ENCODE measurements at places on chromosomes 3 and 15. TPM values are rescaled to one million over a fixed set of nuclear protein-coding genes. Genes with fewer than 3 reads are reported as not detected.

DNA sequence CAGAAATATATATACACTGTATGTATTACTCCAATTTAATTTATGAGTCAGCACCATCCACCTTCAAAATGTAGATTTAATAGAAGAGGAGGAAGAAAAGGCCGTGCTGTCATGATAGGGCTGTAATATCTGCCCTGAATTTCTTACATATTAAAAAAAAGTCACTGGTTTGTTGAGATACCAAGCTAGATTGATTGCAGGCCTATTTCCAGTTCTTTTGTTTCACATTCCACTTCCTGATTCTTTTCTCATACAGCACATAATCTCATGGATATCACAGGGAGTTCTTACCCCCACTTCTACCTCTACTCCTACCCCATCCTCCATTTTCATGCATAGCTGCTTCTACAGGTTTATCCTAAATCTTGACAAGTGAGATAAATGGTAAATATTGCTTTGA is 290.3 kb downstream of the ZBTB20 start:
- no peak for DNase-seq

DNA sequence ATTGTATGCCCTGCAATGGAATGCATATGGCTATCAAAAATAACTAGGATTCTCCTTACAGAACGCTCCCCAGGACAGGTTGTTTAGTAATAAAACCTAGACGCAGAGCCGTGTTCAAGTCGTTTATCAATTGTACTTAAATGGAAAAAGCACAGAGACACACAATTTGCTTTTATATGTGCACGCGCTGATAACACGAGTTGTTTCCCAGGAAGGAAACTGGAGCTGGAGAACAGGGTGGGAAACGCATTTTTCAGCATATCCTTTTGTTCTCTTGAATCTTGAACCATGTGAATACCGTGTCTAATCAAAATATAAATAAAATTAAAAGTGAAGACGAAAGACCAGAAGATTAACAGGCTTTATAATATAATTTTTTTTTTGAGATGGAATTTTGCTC is 3.6 kb upstream of the ANPEP start:
- DNase-seq, result no peak

- no peak for DNase-seq
Observed at GRCh38 chr15:97521381-97522285, 438.9 kb upstream of the ARRDC4 start.

DNA sequence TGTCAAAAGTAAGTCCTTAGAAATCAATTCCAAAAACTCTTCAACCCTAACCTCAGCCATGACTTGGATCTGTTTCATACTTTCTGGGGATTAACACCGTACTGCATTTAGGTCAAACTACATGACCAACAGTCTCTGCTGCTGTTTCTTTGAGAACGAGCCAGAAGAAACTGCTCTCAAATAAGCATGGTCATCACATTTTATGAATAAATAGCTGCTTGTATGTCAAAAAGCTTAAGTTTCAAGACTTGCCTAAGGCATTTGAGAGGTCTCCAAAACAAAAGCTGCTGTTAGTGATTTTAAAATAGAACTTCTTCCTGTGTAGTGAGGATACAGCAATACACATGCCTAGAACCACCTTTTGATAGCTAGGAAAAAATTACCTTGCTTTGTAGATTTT is 166.3 kb upstream of the CHRM5 start:
- no peak for DNase-seq

- DNase-seq, result no peak
Observed at GRCh38 chr3:24907106-24907505, 412.5 kb upstream of the THRB start.

- DNase-seq, result no peak
Observed at GRCh38 chr3:113147681-113148261, 63.6 kb upstream of the BOC start.

- no peak for DNase-seq
Observed at GRCh38 chr15:78757636-78757905, 53.7 kb downstream of the ADAMTS7 start.

DNA sequence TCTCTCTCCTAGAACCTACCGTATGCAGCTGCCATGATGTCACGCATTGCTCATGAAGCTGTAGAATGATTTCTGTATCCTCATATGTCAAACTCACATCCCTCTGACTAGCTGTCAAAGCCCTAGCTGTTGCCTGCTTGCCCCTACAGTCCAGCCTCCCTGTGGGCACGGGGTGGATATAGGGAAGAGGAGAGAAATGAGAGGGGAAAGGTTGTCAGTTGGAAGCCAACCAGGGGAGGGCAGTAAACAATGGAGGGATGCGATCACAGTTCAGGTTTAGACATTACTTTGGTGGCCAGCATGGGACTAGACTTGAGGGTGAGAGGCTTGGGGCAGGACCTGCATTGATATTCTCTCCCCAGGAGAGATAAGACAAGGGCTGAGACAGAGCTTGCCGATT is 1.7 kb upstream of the HDGFL3 start:
- DNase-seq, result no peak

QTRT2 gene
- total RNA-seq, result 16.4 TPM

MITF gene
- 62.0 TPM for total RNA-seq

CTXN2 gene
- total RNA-seq, result 0.06 TPM

NTRK3 gene
- 1.6 TPM for total RNA-seq

PLSCR2 gene
- total RNA-seq, result 0.35 TPM

KLHL24 gene
- 106 TPM for total RNA-seq

Data from mucosa of gallbladder (tissue), 1 donor.